H1 (cell line): ENCODE measurements at places on chromosomes 5 and 9.

GRCh38 chr9:36276781-36277181 lies 18.5 kb upstream of the GNE start:
- no peak for DNase-seq

GRCh38 chr9:112921549-112921948 lies 30.9 kb upstream of the SLC46A2 start:
- no peak for DNase-seq

DNA sequence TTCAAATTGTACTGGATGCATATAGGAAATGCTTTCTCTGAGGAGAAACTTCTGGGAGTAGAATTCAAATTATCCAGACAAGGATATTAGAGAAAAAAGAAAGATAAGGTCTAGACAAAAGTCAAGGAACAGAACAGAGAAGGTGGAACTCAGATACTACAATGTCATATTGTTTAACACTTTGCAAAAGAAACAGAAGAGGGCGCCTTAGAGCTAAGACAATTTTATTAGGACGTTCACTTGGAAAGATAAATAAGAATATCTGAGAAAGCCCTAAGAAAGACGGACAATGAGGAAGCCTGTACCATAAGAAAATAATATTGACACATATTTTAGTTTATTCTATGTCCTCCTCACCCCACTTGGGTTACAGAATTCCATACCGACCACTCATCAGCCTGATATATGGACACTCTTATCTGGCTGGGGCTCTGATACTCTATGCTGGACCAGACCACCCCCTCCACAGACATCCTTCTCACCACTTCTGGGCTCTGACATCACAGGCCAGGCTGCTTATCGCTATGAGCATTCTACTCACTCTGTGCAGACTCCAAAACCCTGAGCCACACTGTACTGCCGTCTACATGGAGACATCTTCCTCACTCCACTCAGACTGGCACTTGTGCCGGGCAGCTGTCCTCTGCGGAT lies 9.1 kb upstream of the AK3 start:
- no peak for DNase-seq

DNA sequence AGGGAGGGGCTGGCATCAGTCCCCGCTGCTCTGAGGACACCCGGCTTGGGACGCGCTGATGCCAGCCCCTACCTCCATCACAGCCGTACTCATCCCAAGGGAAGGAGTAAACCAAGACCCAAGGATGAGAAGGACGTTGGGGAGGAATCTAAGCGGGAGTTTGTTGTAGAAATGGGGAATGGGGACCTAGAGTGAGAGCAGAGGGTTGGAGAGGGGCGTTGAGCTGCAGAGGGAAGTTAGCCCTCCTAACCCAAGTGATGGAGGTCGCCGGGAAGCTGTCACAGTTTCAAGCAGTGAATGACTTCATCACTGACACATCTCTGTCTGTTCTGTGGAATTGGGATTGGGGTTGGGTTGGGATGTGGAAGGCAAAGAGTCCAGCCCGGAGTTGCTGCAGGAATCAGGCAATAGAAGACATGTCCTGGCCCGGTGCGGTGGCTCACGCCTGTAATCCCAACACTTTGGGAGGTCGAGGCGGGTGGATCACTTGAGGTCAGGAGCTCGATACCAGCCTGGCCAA lies 759 bp upstream of the SUSD1 start:
- no peak for DNase-seq

DNA sequence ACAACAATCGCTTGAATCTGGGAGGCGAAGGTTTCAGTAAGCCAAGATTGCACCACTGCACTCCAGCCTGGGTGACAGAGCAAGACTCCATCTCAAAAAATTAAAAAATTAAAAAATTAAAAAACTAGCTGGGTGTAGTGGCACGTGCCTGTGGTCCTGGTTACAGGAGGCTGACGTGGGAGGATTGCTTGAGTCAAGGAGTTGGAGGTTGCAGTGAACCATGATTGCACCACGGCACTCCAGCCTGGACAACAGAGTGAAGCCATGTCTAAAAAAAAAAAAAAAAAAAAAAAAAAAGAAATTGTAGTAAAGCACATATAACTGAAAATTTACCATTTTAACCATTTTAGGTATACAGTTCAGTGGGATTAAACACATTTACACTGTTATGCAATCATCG lies 13.1 kb upstream of the CCIN start:
- no peak for DNase-seq

DNA sequence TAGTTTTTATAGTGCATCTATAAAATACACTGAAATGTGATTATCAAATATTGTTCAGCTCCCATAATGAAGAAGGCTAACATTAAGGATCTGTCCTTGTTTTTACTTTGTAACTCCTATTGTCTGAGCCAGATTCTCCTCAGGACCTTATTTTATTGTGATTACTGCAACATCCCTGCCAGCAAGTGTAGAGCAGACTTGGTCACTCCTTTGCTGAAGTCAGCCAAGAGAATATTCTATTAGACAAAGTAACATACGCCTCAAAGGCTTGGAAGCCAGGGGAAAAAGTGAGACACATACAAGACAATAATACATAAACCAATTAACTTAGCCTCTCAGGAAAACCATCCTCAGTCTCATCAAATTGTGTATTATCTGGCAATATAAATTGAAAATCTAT lies 269.6 kb downstream of the ARL15 start:
- DNase-seq = no peak

DNA sequence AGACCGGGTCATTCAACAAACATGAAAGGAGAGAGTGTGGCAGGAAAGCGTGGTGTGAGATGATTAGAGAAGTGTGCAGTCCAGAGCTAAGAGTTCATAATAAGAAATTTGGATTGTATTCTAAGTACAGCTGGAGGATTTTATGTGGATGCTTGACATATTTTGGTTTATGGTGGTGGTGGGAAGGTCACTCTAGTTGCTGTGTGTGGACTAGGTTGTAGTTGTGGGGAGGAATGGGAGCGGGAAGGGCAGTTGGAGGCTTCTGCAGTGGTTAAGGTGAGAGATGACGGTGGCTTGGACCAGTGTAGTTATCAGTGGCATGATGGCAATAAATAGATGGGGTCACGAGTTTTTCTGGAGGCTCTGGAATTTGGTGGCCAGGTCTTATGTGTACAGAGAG lies 45.7 kb upstream of the GPR151 start:
- DNase-seq = no peak

- DNase-seq = no peak
Observed at GRCh38 chr9:14383294-14383693, 69.4 kb upstream of the NFIB start.

- no peak for DNase-seq
Observed at GRCh38 chr5:9222054-9222976, 323.6 kb downstream of the SEMA5A start.

- DNase-seq = no peak
Observed at GRCh38 chr5:111704452-111705085, 52.4 kb downstream of the NREP start.

- no peak for DNase-seq
Observed at GRCh38 chr5:168005093-168005492, 286.4 kb upstream of the WWC1 start.

DNA sequence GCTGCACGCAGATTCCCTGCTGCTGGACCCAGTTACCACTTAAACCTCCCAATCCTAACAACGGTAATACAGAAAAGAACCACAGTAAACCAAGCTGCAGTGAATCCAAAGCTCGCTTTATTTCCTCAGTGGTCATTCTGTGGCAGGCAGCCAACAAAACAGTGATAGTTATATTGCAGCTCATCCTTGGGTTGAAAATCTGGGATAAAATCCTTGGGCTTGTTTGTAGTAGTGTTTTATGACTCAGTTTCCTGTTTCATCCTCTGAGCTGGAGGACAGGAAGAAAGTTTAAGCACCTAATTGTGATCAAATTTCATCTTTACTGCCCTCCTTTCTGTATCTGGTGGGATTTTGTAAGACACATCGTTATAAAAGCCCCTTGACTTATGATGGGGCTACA lies 31.4 kb downstream of the HMGCR start:
- DNase-seq = no peak

DNA sequence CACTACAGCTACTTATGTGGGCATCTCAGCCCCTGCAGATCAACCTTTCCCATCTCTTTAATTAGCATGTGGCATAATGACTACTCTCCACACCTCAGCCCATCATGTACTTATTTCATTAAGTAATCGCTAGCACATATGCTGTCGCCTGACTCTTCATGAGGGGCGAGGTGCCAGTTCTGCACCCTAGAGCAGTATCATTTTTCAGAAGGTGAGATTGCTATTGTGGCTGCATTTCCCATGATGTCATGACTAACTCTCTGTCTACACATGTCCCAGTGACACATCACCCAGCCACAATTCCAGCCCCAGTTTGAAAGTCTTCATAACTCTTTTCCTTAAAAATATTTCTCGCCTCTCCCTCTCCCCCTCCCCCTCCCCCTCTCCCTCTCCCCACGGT lies 7.6 kb upstream of the F2RL1 start:
- DNase-seq = no peak

- no peak for DNase-seq
Observed at GRCh38 chr9:69065660-69066059, 30.1 kb downstream of the FXN start.

GRCh38 chr9:112145886-112146285 lies 29.2 kb downstream of the SUSD1 start:
- no peak for DNase-seq

- no peak for DNase-seq
Observed at GRCh38 chr9:13446938-13447842, 167.7 kb upstream of the MPDZ start.

- DNase-seq = no peak
Observed at GRCh38 chr5:81842795-81843398, 92.0 kb upstream of the SSBP2 start.

DNA sequence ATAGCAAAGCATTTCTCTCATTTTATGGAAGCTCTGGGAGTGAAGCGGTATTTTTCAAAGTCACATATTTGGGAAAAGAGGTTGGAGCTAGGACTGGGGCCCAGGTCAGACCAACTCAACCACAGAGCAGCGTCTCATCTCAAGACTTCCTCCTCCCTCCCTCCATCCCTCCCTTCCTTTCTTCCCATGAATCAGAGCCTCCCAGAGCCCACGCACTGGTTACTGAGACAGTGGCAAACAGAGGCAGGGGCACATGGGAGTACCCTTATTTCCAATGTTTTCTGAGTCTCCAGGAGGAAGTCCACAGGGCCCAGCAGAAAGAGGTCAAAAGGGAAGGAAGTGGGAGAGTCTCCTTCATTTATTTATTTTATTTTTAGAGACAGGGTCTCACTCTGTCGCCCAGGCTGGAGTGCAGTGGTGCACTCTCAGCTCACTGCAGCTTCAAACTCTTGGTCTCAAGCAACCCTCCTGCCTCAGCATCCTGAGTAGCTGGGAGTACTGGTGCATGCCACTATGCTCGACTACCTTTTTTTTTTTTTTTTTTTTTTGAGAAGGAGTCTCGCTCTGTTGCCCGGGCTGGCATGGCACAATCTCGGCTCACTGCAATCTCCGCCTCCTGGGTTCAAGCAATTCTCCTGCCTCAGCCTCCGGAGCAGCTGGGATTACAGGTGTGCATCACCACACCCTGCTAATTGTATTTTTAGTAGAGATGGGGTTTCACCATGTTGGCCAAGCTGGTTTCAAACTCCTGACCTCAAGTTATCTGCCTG lies 52.5 kb upstream of the CDKN2AIPNL start:
- no peak for DNase-seq

DNA sequence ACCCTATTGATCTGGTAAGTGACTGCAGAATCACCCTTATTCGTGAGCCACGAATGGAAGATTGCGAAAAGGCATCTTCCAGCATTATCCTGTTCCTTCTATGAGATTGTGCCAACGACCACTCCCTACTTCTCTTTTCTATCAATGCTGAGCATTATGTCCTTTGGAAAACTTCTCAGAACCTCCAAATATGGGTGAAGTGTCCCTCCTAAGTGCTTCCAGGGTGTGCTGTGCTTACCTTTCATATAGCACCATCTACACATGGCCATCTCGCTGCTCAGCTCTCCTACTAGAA lies 14.7 kb upstream of the LCP2 start:
- DNase-seq = no peak

GRCh38 chr9:123960366-123960765 lies 30.4 kb upstream of the DENND1A start:
- no peak for DNase-seq

DNA sequence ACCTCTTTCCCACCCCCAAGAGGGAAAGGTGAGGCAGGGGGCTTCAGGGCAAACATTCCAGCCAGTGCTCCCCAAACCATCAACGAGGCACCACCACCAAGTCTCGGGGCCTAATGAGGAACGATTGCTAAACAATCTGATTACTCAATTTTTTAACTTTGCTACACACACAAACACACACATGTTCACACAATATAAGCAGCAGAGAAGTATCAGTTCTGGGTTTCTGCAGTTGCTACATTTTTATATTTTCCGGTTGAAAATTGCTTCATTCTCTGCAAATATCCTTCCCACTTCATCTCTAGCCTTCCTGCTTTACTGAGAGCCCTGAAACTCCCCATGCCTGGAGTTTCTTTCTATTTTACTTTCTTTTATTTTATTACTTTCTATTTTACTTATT lies 60.2 kb downstream of the FEM1C start:
- no peak for DNase-seq

- no peak for DNase-seq
Observed at GRCh38 chr5:20000416-20000815, 12.4 kb upstream of the CDH18 start.

DNA sequence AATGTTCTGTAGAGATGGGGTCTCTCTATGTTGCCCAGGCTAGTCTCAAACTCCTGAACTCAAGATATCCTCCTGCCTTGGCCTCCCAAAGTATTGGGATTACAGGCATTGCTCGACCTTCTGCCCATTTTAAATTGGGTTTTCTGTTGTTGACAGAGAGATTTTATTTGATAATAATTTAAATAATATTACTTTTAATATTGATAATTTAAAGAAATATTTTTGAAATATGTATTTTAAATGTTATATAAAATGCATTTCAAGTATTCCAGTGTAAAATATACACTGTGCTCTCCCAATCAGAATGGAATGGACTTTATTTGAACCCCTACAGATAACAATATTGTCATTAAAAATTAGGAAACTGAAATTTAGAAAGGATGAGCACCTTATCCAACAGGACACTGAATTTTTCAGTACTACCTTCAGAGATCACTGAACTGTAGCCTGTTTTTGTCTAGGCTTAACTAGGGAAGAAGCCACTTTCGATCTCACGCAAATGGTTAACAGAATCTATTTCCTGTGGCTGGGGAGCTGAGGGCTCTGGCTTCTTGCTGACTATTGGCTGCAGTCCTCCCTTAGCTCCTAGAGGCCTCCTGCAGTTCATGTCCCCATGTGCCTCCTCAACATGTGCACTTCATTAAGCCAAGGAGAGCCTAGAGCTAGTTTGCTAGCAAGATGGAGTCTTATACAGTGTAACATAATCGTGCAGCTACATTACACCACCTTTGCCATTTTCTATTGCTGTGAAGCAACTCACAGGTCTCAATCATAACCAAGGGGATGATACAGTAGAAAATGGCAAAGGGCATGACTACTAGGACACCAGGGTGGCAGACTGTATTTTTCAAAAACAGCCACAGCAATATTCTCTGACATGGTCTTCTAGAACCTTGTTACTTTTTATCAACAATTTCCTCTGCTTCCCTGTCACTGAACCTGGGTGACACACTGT lies 150.0 kb downstream of the CDC42SE2 start:
- no peak for DNase-seq
